ENCODE measurements at places on chromosomes 7 and 10.
A peak's percentile ranks its signal among the peaks of the same experiment; 100 is the strongest.

- no peaks in the 10 kb centered on the region for H3K4me1 ChIP-seq
- no peaks in the 10 kb centered on the region for H3K27me3 ChIP-seq
- no peak overlapping the region for H3K4me3 ChIP-seq
- DNase-seq, result no peak
- H3K27ac ChIP-seq, result no peak overlapping the region
These were observed 94.9 kb upstream of the ZNF800 start for GRCh38 chr7:127487381-127487780.

DNA sequence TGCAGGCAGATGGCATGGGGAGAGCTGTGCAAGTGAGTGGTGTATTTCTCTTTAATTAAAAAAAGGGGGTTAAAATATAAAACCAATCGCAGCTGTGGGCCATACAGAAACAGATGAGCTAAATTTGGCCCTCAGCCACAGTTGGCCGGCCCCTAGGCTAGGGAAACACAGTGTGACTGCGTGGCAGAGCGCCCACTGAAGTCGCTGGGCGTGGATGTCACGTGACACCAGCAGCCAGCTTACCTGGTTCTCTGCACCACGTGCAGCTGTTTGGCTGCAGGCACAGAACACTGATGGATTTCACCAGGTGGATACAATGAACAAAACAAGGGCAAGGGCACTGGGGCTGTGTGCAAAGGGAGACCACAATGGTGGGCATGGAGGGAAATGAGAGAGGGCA is 119.3 kb upstream of the ZNF746 start:
- no peak overlapping the region for H3K27ac ChIP-seq
- DNase-seq, result no peak
- H3K4me3 ChIP-seq, result no peak overlapping the region
- H3K36me3 ChIP-seq, result peaks cover 5% of the 10 kb centered on the region
- H3K27me3 ChIP-seq, result no peaks in the 10 kb centered on the region

- H3K27me3 ChIP-seq, result no peaks in the 10 kb centered on the region
- no peak overlapping the region for H3K27ac ChIP-seq
- H3K4me1 ChIP-seq, result no peaks in the 10 kb centered on the region
- no peak for DNase-seq
- peaks cover 23% of the 10 kb centered on the region for H3K36me3 ChIP-seq
- H3K4me3 ChIP-seq, result no peak overlapping the region
These were observed 14.8 kb downstream of the ACBD5 start for GRCh38 chr10:27225642-27226257.

DNA sequence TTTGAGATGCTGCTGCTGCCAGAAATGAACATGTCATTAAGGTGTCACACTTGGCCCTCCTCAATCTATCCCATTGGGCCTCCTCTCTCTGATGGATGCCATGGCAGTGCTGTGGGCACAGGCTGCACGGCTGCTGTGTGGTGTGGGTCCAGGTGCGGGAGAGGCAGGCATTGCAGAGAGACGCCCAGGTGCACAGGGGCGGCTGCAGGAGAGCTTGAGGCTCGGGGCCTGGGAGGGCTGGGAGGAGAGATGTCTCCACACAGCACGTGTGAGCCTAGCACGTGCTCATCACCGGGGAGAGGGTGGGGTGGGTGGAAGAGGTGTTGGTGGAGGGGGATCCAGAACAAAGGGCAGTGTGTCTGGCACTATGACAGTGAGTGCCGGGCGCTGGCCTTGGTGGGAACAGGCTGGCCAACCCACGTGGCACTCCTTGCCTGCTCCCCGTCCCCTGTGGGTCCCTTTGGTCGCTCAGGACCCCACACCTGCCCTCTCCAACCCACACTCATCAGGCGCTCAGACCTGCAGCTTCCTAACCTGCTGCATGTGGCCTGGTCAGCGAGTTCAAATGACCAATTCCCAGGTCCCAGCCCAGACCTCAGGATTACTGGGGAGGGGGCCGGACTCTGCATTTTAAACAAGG is 39.9 kb upstream of the BNIP3 start:
- no peak overlapping the region for H3K4me3 ChIP-seq
- H3K27me3 ChIP-seq, result no peaks in the 10 kb centered on the region
- DNase-seq, result no peak

DNA sequence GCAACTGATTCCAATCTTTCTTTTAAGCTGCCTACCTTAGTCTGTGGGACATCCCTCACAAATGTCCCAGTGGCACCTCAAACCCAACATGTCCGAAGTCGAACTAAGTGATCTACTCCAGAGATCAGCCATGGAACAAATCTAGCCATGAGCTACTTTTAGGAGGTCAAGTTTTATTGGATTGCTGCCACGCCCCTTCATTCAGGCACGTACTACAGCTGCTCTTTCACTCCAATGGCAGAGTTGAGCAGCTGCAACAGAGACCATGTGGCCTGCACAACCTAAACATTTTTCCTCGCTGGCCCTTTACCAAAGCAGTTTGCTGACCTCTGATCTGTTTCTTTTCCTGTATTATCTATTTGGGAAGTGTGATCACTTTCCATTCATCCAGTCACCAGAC is 192.4 kb upstream of the CDCA7L start:
- H3K4me1 ChIP-seq, result peaks cover 14% of the 10 kb centered on the region
- no peaks in the 10 kb centered on the region for H3K27me3 ChIP-seq
- H3K4me3 ChIP-seq, result no peak overlapping the region
- no peaks in the 10 kb centered on the region for H3K36me3 ChIP-seq
- no peak for DNase-seq
- H3K27ac ChIP-seq, result peak overlapping the region; percentile 13

DNA sequence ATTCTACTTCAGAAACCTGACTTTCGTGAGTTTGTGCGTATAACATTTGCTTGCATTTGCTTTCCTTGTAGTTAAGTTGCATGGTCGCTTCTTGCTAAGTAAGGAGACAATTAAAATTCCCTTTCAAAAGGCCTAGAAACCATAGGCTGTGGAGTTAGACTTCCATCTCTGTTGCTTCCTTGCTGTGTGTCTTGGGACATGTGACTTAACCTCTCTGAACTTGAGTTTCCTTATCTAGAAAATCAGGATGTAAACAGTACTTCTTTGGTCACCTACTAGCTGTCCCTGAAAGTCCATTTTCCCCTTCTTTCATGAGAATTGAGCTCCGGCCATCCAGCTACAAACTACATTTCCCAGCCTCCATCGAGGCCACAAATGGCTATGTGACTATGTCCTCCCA is 89.2 kb downstream of the ITIH5 start:
- no peaks in the 10 kb centered on the region for H3K27me3 ChIP-seq
- H3K36me3 ChIP-seq, result no peaks in the 10 kb centered on the region
- H3K4me1 ChIP-seq, result no peaks in the 10 kb centered on the region
- H3K4me3 ChIP-seq, result no peak overlapping the region
- H3K27ac ChIP-seq, result no peak overlapping the region
- no peak for DNase-seq

- H3K27me3 ChIP-seq, result no peaks in the 10 kb centered on the region
- no peak overlapping the region for H3K4me3 ChIP-seq
- no peak overlapping the region for H3K27ac ChIP-seq
- no peaks in the 10 kb centered on the region for H3K36me3 ChIP-seq
These were observed 37.2 kb downstream of the TMEM120A start for GRCh38 chr7:75957021-75957736.

Data from vagina (tissue), 2 donors.